ENCODE measurements at places on chromosomes 4 and X. TPM values are rescaled to one million over a fixed set of nuclear protein-coding genes. Genes with fewer than 3 reads are reported as not detected.

The MAGEE1 gene
- 2.1 TPM for total RNA-seq

The SERPINA7 gene
- not detected for total RNA-seq

The SYP gene
- total RNA-seq = 0.66 TPM

The CTBP1 gene
- total RNA-seq = 168 TPM

The SSX3 gene
- total RNA-seq = not detected

The TEC gene
- 0.37 TPM for total RNA-seq

The HGFAC gene
- total RNA-seq = not detected

The GRIA3 gene
- total RNA-seq = 5.0 TPM

The TMSB15C gene
- 1.6 TPM for total RNA-seq

The MSANTD1 gene
- total RNA-seq = 0.56 TPM

The FOXR2 gene
- not detected for total RNA-seq

The FAM53A gene
- 1.3 TPM for total RNA-seq

The KLHL34 gene
- not detected for total RNA-seq

The XAGE2 gene
- total RNA-seq = not detected

The GPAT3 gene
- total RNA-seq = 1.4 TPM

The GPR119 gene
- not detected for total RNA-seq

The DKK2 gene
- total RNA-seq = 0.66 TPM

The SLC10A6 gene
- total RNA-seq = not detected

The MAGEE2 gene
- total RNA-seq = not detected

The ZXDA gene
- 6.2 TPM for total RNA-seq

The UNC5C gene
- 3.3 TPM for total RNA-seq

The PHEX gene
- total RNA-seq = 0.66 TPM

The CPZ gene
- total RNA-seq = 1.7 TPM

The OTC gene
- not detected for total RNA-seq

The P2RY10 gene
- not detected for total RNA-seq

The NEK1 gene
- total RNA-seq = 9.0 TPM

The CT47B1 gene
- total RNA-seq = not detected

The PRKG2 gene
- total RNA-seq = 0.56 TPM

The FAM114A1 gene
- total RNA-seq = 446 TPM

The SLC49A3 gene
- total RNA-seq = 8.6 TPM

The BEX4 gene
- total RNA-seq = 12.6 TPM

The TENM3 gene
- 0.13 TPM for total RNA-seq

The TMPRSS11D gene
- not detected for total RNA-seq

The PDLIM3 gene
- 89.6 TPM for total RNA-seq

The ARHGAP24 gene
- total RNA-seq = 53.0 TPM

The NONO gene
- total RNA-seq = 414 TPM

The P2RY4 gene
- total RNA-seq = not detected

The USP26 gene
- not detected for total RNA-seq

The NDST4 gene
- total RNA-seq = not detected

The F11 gene
- not detected for total RNA-seq

The HSFX4 gene
- not detected for total RNA-seq

The CDX4 gene
- not detected for total RNA-seq

The AFF2 gene
- 0.40 TPM for total RNA-seq

The SLC25A43 gene
- 9.8 TPM for total RNA-seq

The ZMAT1 gene
- 1.7 TPM for total RNA-seq

The ABLIM2 gene
- 4.2 TPM for total RNA-seq

The UGT2B7 gene
- not detected for total RNA-seq

The GRIA2 gene
- not detected for total RNA-seq

The NCAPG gene
- total RNA-seq = 16.3 TPM

The TEX13B gene
- total RNA-seq = not detected

The CEP44 gene
- total RNA-seq = 21.5 TPM

The UGT2A3 gene
- not detected for total RNA-seq

The MAOA gene
- total RNA-seq = 21.4 TPM
